ENCODE measurements at places on chromosomes 1 and 21. TPM values are rescaled to one million over a fixed set of nuclear protein-coding genes. Genes with fewer than 3 reads are reported as not detected.

Gene RCSD1
- 116 TPM for total RNA-seq

Gene C1orf185
- not detected for total RNA-seq

Gene SHCBP1L
- not detected for total RNA-seq

Gene WNT4
- total RNA-seq = not detected

Gene KAZN
- total RNA-seq = 0.11 TPM

Gene ZMYND12
- total RNA-seq = 0.90 TPM

Gene C1orf116
- not detected for total RNA-seq

Gene C1orf210
- not detected for total RNA-seq

Gene PLA2G2A
- total RNA-seq = not detected

Gene MTARC2
- total RNA-seq = not detected

Gene CRYAA
- not detected for total RNA-seq

Gene RAB7B
- total RNA-seq = not detected

Gene EFNA1
- not detected for total RNA-seq

Gene MXRA8
- not detected for total RNA-seq

Gene ELK4
- 24.4 TPM for total RNA-seq

Gene SHISAL2A
- total RNA-seq = not detected

Gene FCER1G
- total RNA-seq = not detected

Gene ERICH3
- total RNA-seq = not detected
